ENCODE measurements at places on chromosomes 5 and 9.

DNA sequence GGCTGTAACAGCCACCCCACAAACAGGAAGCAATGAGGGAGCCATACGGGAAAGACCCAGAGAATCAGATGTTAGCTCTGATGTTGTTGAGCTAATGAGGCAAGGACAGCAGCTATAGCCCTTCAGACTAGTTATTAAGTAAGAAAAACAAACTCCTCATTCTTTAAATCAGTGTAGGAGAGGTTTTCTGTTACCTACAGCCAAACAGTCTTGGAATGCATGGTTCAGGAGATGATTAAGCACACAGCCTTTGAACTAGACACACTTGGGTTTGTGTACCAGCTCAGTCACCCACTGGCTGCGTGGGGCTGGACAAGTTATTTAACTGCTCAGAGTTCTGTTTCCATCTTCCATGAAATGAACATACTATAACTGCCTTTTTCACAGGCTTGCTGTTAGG lies 68.1 kb downstream of the SPOCK1 start:
- no peak for DNase-seq

DNA sequence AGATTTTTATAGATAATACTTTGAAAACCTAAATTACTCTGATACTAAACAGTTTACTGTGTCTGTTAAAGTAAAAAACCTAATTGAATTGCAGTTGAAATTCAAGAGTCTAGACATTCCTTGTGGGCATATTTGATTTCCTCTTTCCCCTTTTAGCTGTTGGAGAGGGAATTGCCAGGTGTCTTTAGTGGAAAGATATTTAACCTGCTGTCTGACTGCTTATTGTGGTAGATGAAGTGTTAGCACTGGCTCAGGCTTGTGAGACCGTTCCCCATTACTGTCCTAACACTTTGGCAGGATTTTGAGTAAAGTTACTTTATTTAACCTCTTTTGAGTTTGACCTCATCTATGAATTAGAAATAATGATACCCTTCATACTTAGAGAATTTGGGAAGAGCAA lies 16.4 kb downstream of the MAP3K1 start:
- DNase-seq: no peak

- no peak for DNase-seq
Measured at GRCh38 chr5:147170603-147171002, 64.2 kb upstream of the STK32A start.

- DNase-seq: no peak
Measured at GRCh38 chr5:132456987-132457361, 33.6 kb downstream of the IRF1 start.

DNA sequence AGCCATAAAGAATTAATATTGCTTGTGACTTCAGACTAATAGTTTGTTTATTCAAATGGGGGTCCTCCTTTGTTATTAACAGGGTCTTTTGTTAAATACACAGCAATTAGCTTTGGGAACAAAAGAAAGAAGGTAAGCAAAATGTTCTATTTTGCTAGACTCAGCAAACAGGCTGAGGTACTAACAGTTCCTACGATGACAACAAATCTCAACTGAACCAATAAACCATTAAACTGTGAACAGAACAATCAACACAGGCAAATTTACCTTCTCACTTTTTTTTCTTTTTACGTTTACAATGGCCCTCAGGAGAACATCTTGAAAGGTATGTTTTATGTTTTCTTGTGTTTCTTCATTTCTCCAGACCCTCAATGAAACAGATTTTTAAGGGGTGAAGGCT lies 207.2 kb downstream of the NFIB start:
- DNase-seq: no peak

DNA sequence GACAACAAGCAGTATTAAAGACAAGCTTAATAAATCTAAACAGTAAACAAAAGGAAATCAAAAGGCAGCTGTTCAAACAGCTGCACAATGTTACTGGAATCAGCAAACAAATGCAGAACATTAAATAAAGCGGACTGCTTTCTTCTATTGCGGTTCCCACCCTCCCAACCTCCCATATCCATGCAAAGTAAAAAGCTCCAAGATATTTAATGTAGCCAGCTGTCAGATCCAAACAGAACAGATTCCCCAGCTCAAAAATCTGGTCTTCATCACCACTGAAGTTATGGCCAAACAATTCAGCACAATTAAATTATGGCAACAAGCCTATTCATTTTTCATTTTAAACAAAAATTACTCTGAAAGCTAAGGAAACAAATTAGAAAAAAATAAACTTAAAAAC lies 75.9 kb downstream of the SLC38A9 start:
- DNase-seq: peak; percentile 31

GRCh38 chr5:140840978-140841962 lies at the start of gene PCDHA8:
Gene PCDHA8, plus strand, starts transcription at chr5:140841187. Its CDS starts 135 bp downstream, at chr5:140841322.
- peak; percentile 52 for DNase-seq

DNA sequence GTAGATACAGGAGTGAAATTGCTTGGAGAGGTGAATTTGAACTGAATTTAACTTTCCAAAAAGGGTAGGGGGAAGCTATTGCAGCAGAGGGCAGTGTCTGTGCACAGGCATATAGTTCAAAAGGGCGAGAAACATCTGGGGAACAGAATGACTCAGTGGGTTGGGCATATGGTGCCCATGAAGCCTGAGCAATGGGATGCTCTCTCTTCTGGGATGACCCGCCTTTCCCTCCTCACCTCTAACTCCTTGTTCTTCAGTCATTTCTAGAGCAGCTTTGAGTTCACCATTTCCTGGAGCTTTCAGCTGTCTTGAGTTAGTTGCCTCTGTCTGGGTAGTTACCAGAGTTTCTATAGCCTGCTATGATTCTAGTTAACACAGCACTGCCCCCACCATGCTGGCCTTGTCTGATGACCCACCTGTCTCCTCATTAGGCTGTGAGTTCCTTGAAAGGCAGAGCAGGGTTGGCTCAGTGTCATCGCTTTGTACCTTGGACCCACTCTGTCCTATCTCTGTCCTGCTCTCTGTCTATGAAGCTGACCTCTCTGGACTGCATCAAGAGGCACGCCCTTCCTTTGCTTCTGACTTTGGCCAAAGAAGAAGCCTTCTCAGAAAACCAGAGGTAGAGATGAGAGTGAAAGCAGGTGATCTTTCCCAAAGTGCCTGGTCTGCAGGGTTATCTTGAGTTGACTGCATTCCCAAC lies 299.6 kb upstream of the KLF4 start:
- no peak for DNase-seq
